ENCODE measurements at places on chromosomes 1 and 21.

GRCh38 chr1:233479110-233479890, 134.6 kb upstream of the KCNK1 start:
- no peak for ATAC-seq

GRCh38 chr1:205672395-205672889, 7.9 kb downstream of the SLC45A3 start:
- ATAC-seq = no peak

DNA sequence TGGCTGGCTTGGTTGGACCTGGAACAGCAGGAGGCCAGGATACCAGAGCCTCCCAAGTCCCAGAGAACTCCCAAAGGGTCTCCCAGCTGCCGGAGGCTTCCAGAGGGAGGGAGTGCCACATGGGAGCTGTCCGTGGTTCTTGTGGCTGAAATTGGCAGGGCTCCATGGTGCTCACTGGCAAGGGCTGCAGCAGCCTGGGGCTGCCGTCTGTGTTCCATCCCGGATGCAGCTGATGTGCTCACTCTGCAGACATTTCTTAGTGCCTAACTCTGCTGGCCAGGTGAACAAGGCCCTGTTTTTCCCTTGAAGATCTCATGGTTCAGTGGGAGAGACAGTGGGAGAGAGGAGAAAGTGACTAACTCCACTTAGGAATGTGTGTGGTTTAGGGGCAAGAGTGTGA, 261.1 kb downstream of the CAMTA1 start:
- no peak for ATAC-seq

- no peak for ATAC-seq
These were observed 13.5 kb downstream of the ZYG11A start for GRCh38 chr1:52856026-52856425.

GRCh38 chr1:115423776-115424175, 85.7 kb upstream of the NGF start:
- no peak for ATAC-seq

DNA sequence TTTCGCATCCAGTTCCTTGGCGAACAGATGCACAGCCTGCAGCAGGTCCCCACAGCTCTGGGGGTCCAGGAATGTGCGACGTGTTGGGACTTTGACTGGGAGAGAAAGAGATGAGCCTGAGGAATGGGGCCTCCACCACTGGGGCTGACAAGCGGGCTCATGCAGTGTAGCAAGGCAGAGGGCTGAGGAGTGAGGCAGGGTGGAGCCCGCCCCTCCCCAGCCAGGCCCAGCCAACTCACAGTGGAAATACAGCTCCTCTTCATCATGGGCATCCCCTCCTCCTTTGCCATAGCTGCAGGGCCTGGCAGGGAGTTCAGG, 30.7 kb downstream of the CDCA8 start:
- no peak for ATAC-seq

DNA sequence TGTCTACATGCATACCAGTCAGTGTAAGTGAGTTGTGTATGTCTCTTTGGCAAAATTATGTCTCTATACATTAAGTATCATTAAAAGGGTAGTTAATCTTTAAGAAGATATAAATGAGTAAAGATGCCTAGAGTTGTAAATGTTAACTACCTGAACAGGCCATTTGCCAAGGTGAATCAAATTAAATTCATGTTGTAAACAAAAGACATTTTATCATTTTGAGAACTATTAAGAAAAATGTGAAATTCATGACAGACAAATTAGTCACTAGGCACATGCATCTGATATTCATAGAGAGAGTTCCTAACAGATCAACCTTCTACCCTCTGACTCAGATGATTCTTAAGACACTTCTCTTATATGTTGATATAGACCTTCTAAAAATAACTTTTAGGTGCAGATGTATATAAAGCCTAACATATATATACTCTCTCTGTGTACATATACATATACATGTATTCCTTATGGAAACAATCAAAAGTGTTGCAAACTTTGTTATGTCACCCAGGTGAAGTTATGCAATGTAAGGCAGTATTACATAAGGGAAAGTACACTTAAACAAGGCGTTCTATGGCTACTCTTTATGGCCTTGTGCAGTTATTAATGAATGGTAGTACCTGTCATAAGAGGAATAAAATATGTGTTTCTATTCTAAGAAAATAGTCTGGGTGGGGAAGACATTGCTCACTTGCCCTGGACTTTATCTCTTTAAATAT, at the start of gene TMPRSS15:
Gene TMPRSS15 (minus strand): TSS at position 51 of the 716 bp plus-strand sequence. CDS start 163 bp downstream, outside the sequence.
- no peak for ATAC-seq

- ATAC-seq = no peak
These were observed 161.0 kb downstream of the ZNF326 start for GRCh38 chr1:90155721-90156487.

- ATAC-seq = no peak
These were observed 16.5 kb upstream of the KLF18 start for GRCh38 chr1:44157903-44158302.

GRCh38 chr1:48793863-48794262, 17.2 kb upstream of the BEND5 start:
- ATAC-seq = peak; percentile 25

DNA sequence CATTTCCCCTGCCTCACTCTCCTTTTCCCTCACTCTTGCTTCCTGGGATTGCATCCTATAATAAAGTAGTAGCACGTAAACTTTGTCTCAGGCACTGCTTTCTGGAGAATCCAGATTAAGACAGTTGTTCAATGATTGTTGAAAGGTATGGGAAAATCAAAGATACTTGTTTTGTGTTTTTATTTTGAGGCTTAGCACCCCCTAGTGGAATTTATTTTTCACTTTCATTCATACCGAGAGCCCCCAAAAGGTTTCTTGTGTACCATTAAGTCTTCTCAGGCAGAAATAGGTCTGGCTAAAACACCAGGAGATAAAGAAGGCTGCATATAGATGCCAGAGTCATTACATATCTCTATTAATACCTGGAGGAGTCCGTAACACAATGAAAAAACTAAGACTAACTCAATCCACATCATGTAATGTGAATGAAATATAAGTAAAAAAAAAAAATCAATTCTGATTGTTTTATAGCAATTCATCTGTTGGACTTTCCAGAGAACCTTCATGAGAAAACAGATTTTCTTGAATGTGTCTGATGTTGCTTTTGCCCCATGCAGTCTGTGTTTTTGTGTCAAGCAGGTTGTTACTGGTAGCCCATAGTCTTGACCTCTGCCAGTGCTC, 103.5 kb downstream of the RPE65 start:
- ATAC-seq = no peak

DNA sequence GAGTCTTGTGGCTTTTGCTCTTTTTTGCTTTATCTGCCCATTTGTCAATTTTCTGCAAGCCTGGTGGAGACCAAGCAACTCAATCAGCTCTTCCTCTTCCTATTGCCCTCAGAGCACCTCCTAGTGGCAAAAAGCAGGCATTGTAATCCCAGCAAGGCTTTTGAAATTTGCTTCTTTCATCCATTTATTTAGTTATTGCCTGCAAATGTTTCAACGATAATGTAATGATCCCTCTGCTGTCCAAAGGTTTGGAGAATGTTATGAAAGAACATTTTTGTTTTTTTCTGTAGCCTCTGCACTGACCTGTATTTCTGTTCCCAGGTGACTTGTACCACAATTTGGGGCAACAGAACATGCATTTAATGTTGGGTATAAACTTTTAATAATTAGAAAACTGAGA, 127.8 kb downstream of the GABPA start:
- ATAC-seq = no peak

- no peak for ATAC-seq
These were observed 35.9 kb upstream of the CCDC27 start for GRCh38 chr1:3716351-3716750.

- no peak for ATAC-seq
These were observed 21.4 kb downstream of the PRRC2C start for GRCh38 chr1:171506525-171507304.

GRCh38 chr1:159444511-159444910, 5.0 kb downstream of the OR10J1 start:
- no peak for ATAC-seq

- no peak for ATAC-seq
These were observed 105.4 kb downstream of the UBE2U start for GRCh38 chr1:64308866-64309265.

GRCh38 chr1:206125346-206125745, 8.2 kb upstream of the AVPR1B start:
- no peak for ATAC-seq

GRCh38 chr1:164774413-164774812, 215.4 kb downstream of the PBX1 start:
- no peak for ATAC-seq

DNA sequence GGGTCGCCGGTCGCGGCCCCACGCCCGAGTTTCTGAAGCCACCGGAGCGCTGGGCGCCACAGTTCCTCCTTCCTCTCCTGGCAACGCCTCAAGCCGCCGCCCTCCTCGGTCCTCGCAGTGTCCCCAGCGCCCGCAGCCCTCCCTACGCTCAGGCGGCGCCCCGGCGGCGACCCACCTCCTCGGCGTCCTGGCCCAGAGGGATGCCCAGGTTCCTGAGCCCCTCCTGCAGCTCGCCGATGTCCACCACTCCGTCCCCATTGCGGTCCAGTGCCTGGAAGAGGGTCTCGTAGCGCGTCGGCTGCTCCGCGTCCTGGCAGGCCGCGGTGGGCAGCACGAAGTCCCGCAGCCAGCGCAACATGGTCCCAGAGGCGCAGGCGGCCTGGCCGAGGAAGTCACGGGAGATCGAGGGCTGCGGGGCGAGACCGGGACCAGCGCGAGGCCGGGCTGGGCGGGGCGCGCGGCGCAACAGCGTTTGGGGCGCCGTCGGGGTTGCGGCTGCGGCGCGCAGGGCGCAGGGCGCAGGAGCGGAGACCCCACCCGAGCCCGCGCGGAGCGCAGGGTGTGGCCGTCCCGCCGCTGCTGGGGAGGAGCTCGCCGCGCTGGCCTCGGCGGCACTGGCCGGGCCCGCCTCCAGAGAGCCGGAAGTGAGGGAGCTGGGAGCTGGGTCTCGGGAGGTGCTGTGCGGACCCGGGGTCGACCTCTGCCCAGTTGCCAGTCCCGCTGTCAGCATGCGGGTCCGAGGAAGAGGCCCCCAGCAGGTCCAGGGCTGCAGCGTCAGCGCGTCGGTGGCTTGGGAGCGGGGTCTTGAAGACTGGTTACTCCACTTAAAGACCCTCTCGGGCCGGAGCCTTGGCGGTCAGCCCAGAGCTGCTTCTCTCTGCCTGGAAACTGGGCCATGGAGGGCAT, at the start of gene SLC25A24:
Gene SLC25A24 (minus strand): TSS at position 563 of the 906 bp plus-strand sequence. CDS start 205 bp downstream, at position 358.
- ATAC-seq = peak; percentile 98

- no peak for ATAC-seq
These were observed 27.8 kb upstream of the FMO4 start for GRCh38 chr1:171286032-171286705.

DNA sequence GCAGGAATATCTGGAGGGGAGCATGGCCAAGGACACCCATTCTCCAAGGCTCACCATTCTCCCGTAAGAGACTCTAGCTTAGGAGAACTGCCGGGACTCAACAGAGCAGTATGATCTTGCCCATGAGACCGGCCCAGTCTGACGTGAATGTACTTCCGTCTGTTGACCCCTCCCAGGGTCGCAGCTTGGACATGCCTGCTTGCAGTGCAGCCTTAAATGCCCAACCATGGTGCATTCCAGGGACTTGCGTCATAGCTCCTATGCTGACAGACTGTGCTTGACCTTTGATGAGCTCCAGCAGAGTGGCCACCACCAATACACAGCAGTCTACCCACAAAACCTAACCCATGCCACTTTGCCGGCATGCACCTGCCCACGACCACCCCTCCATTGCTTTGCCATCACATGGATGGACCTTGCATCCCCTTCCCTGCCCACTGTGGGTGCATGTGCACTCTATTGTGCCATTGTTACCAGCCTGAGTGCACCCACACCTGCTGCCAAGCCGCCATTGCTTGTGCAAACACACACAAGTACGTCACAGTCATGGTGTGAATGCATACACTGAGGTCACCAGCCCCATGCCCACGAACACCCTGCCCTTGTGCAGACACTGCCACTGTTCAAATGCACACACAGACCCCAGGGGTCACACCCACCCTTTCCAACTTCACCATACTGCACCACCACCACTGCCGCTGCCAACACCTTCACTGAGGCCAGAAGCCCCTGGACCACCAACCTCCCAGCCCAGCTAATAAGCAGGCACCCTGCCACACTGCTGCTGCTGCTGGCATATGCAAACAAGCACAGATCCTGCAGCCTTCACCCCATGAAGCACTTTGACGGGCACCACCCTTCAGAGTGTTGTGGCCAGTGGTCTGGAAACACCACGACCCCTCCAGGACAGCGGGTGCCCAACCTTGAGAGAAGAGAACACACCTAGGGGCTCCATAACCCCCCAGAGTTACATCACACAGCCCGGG, 1141.3 kb downstream of the BRINP3 start:
- ATAC-seq = no peak

Measured in activated CD4-positive, CD25-positive, alpha-beta regulatory T cell treated with anti-CD3 and anti-CD28 coated beads, Interleukin-2, amount 50 U/mL, for 24 hours (primary cell).